Mucosa of gallbladder (tissue), 1 donor: ENCODE measurements at places on chromosomes 11 and 22. TPM values are rescaled to one million over a fixed set of nuclear protein-coding genes. Genes with fewer than 3 reads are reported as not detected.

- DNase-seq: no peak
Measured at GRCh38 chr11:121063728-121064127, 37.3 kb upstream of the TECTA start.

DNA sequence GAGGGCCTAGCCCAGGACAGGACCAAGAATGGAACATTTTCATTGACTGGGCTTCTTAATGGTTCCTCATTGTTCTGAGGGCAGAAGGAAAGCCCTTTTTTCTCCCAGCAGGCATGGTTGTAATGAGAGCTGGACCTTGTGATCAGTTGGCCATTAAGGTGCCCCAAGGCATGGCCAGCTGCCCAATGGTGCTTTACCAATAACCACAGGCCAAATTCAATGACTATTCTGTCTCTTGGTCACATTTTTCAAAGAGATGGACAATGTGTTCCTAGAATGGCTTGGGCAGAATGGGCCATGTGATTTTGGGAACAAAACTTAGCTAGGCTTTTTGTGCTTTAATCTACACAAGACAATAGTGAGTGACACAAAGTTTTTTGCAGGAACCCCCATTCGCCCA lies 7.3 kb downstream of the NAV2 start:
- no peak for DNase-seq

GRCh38 chr22:33438273-33438672 lies 380.1 kb upstream of the SYN3 start:
- DNase-seq: no peak

ALKBH3 gene
- 29.3 TPM for total RNA-seq

DNA sequence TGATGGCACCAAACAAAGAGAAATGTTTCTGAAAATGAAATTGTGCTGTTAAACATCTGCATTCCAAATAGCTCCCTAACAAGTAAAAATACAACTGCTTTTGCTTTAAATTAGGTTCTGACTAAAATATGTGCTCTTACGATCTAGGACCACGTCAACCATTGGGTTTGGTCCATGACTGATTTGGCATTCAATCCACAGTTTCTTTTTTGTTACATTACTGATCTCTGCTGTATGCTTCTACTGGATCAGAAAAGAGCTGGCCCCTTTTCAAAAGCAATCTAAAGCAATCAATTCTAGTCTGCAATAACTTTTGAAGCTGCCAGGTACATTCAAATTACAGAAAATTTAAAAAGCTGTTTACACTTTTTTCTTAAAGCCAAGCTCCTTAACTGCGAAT lies 1047.1 kb upstream of the CCDC90B start:
- DNase-seq: no peak

DNA sequence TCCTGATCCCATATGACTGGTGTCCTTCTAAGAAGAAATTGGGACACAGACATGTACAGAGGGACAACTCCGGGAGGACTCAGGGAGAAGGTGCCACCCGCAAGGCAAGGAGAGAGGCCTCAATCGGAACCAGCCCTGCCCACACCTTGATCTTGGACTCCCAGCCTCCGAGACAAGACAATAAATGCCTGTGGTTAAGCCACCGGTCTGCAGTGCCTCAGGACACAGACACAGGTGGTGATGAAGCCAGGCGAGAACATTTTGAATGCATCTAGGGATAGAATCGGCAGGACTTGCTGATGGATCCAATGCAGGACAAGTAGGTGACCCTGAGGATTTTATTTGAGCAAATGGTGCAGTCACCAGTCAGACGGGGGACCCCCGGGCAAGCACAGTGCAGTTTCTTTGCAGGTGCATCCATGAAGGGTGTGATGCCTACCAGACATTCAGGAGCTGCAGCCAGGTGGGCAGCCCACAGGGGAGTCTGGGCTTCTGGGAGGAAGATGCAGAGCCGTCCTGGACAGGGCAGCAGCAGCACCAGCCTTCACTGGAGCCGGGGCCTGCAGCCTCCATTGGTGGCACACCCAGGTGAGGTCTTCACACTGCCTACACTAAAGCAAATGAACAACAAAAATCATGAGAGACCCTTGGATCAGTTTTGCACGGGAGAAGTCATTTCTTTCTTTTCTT lies 20.2 kb upstream of the SEPTIN5 start:
- DNase-seq: no peak

MAPK8IP2 gene
- 0.89 TPM for total RNA-seq

CATSPERZ gene
- total RNA-seq: 0.29 TPM

DNA sequence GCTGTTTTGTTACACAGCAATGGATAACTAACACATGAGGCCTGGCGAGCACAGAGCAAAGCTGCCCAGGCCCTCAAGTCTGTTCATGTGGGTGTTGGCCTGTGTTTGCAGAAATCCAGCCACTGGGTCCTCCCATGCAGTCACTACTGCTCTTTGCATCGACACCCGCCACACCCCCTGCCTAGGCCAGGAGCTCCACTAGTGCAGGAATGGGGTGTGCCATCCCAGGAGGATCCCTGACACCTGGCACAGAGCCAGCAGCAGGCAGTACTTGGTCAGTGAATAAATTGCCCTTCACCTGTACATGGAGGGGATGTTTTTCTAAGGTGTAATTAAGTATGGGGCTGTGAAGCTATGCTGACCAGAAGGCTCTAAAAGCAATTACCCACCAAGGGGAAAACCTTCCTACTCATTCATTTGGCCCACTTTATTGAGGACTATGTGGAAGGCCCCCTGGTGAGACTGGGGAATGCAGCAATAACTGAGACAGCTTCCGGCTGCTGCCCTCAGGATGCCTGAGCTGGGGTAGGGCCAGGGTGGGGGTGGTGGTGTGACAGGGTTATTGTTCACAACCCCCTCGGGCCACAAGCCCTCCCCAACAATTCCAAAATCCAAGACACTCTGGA lies 160.8 kb downstream of the CRYBB2 start:
- no peak for DNase-seq

HBD gene
- 0.72 TPM for total RNA-seq

C11orf42 gene
- total RNA-seq: not detected

DNA sequence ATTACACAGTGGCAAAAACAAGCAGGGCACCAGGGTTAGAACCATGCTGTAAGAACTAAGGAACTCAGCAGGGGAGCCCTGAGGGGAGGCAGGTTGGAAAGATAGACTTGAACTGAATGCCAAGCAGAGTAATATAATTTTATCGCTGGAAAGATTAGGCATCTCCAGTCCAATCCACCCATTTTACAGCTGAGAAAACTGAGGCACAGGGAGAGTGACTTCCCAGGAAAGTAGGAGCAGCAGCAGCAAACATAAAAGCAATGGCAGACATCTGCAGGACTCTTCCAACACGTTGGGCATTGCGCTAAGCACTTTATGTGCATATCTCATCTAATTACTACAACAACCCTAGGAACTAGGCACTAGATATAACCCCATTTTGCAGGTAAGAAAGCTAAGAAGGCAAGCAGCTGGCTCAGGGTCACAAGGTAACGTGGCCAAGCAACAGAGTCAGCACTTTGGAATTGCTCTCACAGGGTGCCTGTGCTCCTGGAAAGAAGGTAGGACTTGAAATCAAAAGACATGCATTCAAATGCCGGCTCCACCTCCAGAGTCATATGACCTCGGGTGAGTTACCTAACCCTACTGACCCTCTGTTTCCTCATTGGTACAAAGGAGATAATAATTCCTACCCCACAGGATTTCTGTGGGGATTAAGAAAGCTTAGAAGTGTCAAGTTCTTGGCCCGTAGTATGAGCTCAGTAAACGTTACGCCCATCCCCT lies 215.3 kb downstream of the BARX2 start:
- DNase-seq: no peak

GRCh38 chr11:59009661-59010060 lies 70.4 kb downstream of the GLYATL1 start:
- DNase-seq: no peak

MPZL2 gene
- total RNA-seq: 72.5 TPM

DNA sequence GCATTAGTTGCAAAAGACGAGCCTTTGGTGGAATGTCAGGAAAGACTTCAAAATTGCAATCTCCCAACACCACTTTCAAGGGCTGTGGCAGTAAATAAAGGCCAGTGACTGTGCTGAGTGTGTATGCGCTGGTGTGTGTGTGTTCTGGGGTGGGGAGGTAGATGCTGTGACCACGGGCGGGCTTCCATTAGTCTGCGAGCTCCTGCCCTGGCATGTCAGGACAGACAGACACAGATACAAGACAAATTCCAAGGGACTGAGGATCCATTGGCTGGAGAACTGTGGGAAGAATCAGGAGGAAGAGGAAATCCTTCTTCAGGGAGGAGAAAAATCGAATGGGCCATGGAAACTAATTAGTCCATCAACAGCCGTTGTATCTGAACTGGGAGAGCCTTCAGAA lies 83.6 kb downstream of the FEZ1 start:
- DNase-seq: no peak

DNA sequence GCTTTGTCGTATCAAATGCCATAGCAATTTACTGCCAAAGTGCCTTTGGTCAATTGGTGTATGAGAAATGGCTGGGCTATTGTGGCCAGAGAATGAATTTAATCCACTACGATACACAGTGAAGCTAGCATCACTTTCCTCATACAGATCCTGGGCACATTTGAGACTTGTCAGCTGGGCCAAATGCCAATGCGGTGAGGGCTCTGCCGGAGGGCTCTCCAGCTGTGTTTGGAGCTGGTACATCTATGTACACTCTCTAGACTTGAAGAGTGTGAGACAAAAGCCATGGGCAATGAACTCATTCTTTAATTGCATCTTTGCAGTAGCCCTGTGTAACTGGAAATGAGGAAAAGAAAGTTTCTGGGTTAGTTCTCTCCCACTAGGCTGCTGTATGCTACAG lies 1052.9 kb downstream of the NTM start:
- no peak for DNase-seq

DNA sequence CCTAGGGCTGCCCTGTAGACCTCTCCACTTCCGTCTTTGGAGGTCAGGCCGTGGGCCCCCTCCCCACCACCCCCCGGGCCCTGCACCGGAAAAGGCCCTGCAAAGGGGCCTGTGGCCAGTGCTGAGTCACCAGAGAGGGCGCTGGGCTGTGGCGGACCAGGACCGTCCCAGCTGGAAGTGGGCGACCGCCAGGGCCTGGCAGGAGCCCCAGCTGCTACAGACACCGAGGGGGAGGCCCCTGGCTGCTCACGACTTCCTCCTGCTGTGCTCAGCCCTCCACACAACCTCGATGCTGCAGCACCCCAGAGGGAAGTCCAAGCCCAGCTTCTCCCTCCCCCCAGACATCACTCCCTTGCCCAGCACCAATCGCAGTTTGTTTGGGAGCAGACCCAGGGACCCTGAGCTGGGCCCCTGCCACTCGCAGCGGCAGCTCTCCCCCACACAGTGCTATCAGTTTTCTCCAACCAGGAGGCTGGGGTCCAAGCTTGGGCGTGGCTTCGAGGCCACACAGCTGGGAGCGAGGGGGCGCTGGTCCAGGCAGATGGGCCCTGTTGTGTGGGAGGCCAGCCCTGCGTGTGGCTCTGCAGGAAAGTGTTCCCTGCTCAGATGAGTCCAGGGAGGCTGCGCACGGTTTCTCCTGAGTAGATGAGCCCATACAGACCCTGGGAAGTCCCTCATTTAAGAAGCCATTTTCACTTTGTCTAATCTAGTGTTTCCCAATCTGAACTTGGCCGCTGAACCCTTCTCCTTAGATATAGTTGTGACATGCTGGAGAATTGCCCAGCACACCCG lies 5.6 kb upstream of the SH3BP1 start:
- peak; percentile 78 for DNase-seq

DNA sequence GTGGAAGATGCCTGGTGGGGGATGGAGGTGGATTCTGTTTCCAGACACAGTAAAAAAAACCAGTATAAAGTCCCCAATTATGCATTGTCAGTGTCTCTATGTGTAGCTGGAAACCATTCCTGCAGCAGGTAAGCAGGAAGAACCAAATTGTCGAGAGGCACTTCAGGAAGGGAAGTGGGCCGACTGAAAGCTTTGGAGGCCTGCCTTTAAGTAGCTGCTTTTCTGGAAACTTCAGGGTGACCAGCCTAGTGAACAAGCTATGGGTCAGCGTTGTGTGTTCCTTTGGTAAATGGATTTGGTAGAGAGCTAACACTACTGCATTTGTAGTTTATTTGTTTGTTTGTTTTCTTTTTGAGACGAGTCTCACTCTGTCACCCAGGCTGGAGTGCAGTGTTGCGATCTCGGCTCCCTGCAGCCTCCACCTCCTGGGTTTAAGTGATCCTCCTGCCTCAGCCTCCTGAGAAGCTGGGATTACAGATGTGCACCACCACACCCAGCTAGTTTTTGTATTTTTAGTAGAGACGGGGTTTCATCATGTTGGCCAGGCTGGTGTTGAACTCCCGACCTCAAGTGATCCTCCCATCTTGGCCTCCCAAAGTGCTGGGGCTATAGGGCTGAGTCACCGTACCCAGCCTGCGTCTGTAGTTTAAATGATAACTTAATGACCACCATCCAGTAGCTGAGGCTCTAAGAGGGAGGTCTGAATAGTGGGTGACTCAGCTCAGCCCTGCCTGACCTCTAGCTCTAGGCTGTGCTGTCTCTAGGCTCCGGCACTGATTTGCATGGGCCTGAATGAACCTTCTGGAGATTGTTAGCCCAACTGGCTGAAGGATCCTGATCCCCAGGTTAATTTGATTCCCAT lies 12.8 kb downstream of the PTPRJ start:
- DNase-seq: no peak

DNA sequence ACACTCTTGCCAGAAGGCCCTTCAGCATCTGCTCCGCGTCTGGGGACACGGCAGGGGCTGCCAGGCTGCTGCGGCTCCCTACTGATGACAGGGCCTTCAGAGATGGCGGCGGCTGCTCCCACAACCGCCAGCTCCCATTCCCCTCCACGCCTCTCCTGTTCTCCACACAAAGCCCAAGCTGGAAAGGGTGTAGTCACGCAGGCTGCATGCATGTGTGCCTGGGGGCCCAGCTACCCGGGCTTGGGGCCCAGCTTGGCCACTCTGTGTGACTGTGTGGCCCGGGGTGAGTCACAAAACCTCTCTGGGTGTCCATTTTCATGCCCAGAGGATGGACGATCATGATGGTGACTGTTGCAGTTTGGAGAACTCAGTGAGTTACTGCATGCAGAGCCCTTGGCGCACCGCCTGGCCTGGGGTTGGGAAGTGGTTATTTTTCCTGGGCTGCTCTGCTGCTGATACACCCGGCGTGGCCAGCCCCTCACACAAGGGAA lies 31.7 kb upstream of the PARVB start:
- DNase-seq: no peak

- no peak for DNase-seq
Measured at GRCh38 chr22:46936378-46936903, 174.0 kb downstream of the TBC1D22A start.

DNA sequence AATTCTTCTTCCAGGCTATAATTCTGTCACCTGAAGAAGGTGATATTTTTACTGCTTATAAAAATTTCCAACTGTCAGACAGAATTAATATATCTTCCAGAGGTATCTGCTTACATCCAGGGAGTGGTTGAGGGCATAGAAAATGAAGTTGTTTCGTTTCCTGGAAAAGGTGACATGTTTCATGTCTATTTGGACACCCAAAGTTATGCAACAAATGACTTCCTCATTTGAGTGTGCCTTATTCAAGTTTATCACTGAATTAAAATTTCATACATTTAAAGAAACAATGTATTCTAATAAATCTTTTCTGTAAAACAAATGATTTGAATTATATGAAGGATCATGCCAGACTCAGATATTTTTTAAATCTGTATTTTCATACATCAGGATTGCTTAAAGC lies 8.5 kb upstream of the GRAMD1B start:
- DNase-seq: no peak

GRCh38 chr11:128894685-128895084 lies 3.5 kb downstream of the KCNJ5 start:
- peak; percentile 54 for DNase-seq

GRCh38 chr11:28835790-28836189 lies 727.6 kb downstream of the METTL15 start:
- DNase-seq: no peak

ANO9 gene
- 49.3 TPM for total RNA-seq

GRCh38 chr11:131217313-131218310 lies 152.8 kb upstream of the NTM start:
- DNase-seq: no peak

GRCh38 chr11:76664578-76665061 lies 5.9 kb downstream of the LRRC32 start:
- no peak for DNase-seq
